HFFc6 (cell line): ENCODE measurements at places on chromosomes 5 and 9. TPM values are rescaled to one million over a fixed set of nuclear protein-coding genes. Genes with fewer than 3 reads are reported as not detected.
A peak's percentile ranks its signal among the peaks of the same experiment; 100 is the strongest.

- H3K4me1 ChIP-seq = no peaks in the 10 kb centered on the region
- H3K27me3 ChIP-seq = peaks cover 9% of the 10 kb centered on the region
- H3K36me3 ChIP-seq = no peaks in the 10 kb centered on the region
- no peak overlapping the region for H3K4me3 ChIP-seq
- H3K27ac ChIP-seq = no peak overlapping the region
These were observed 29.7 kb downstream of the MEGF10 start for GRCh38 chr5:127320032-127320965.

DNA sequence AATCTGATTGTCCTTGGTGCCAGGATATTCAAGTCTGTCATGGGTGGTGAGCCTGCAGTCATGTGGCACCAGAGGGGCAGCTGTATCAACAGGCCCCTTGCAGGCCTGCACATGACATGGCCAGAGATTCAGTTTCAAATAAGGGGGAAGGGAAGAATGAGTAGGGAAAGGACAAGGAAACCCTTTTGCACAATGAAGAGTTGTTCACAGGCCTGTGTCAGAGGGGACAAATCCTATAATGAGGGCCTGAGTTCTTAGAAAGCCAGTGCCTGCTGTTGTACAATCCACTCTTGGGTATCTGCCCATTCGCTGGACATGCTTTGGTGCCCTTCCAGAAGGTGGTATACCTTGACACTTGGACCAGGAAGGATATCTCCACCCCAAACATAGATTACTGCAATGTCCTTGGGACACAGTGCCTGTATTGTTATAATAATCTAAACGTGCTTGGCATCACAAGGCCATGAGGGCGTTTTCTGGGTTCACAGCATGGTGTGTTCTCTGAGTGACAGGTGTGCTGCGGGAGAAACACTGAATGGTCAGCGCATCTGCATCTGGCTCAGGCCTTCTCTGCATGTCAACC, 1.9 kb upstream of the TMEM171 start:
- no peak overlapping the region for H3K27ac ChIP-seq
- H3K36me3 ChIP-seq = no peaks in the 10 kb centered on the region
- no peak for DNase-seq

Gene ACOT12
- total RNA-seq = not detected in 3 replicates

Gene PIP5K1B
- not detected in 3 replicates for total RNA-seq

Gene HSD17B4
- 77.1 to 126 TPM (median 93.7 TPM) in 3 replicates for total RNA-seq

Gene ARL14EPL
- total RNA-seq = not detected in 2 replicates

GRCh38 chr9:18331310-18331684, 142.7 kb upstream of the ADAMTSL1 start:
- H3K4me3 ChIP-seq = no peak overlapping the region
- H3K4me1 ChIP-seq = peaks cover 30% of the 10 kb centered on the region
- H3K27ac ChIP-seq = no peak overlapping the region
- DNase-seq = no peak
- peaks cover 5% of the 10 kb centered on the region; the same call in 1 of the 2 replicates for H3K36me3 ChIP-seq

Gene SPATA31C1
- total RNA-seq = not detected in 3 replicates

- H3K36me3 ChIP-seq = peaks cover 42% of the 10 kb centered on the region
- H3K4me3 ChIP-seq = peak overlapping the region; percentile 98; the same call in 1 of the 2 replicates
- peaks cover 4% of the 10 kb centered on the region for H3K27me3 ChIP-seq
- no peak for DNase-seq
- H3K27ac ChIP-seq = peak overlapping the region; percentile 100
- peaks cover 78% of the 10 kb centered on the region for H3K4me1 ChIP-seq
These were observed 49.2 kb downstream of the ANXA2R start for GRCh38 chr5:42990892-42991291.

Gene RASEF
- total RNA-seq = 0.05 TPM in 1 of 3 replicates, not detected in the others

Gene F12
- total RNA-seq = 0.63 and 0.91 TPM in 2 replicates

Gene FIBCD1
- 1.5 and 7.6 TPM in 2 replicates for total RNA-seq

DNA sequence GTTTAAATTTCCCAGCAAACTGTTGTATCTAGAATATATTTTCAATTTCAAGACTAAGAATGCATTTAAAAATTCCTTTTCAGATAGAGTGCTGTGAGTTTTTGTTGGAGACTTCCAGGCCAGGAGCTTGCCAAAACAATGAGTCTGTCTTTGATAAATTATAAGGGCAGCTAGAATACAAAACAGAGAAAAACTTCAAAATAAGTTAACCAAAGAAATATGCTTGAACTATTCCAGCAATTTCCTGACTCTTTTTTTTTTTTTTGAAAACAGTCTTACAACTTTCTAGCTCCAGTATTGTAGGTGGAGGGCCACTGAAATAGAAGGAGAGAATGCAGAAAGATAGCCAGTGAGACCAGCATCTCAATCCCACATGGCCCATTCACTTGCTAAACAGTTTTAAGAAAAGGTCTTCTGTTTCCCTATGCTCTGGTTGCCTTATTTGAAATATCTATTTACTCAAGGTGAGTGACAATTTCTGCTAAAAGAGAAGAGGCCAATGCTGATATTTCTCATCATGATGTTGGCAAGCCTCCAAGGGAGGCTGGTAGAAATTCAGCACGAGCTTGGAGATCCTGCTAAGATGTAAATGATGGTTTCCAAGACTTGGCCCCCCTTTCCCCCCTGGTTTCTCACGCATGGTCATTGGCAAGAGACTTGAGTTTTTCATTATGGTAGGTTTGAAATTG, 103.2 kb downstream of the USP20 start:
- DNase-seq = peak; percentile 52
- H3K4me1 ChIP-seq = peaks cover 39% of the 10 kb centered on the region
- peaks cover 26% of the 10 kb centered on the region for H3K36me3 ChIP-seq
- peak overlapping the region; percentile 50; the same call in 1 of the 2 replicates for H3K4me3 ChIP-seq
- H3K27ac ChIP-seq = peak overlapping the region; percentile 75

DNA sequence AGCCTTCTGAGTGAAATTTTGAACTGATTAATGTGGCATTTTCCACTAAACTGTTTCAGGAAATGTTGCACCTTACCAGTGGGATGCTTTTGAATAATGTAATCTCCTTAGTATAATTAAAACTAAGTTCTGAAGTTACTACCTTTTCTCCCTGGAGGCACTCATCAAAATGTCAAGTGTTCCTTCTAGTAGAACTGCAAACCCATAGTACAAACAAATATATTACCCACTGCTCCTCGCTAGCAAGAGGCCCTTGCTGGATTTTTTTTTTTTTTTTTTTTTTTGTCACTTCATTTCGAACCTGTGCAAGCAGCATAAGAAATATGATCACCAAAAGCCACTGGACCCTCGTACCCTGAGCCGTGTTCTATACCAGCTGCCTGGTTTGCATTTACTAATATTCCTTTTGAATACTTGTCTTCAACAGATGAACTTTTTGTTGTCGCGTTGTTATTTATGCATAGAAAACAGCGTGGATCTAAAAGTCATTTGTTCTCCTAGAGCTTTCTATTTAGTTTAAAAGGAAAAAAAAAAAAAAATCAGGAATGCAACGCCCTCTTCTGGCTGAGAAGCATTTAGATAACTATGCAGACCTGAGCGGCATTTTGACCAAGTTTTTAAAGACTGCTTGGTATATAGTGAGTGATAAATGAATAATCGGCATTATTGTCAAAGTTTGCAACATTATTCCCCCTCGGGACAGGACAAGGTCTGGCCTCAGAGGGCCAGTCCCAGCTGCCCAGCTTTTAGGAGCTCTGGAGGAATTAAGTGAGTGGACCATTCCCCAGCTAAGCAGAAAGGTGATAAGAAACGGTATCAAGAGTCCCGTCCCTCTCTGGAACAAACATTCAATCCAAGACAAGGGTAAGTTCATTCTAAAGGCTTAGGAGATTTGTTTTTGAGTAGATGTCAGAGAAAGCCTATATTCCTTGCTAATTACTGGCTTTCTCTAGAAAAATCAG, 162.5 kb upstream of the KIF2A start:
- peaks cover 4% of the 10 kb centered on the region for H3K27me3 ChIP-seq
- peak overlapping the region; percentile 50 for H3K4me3 ChIP-seq
- DNase-seq = peak; percentile 1
- H3K27ac ChIP-seq = no peak overlapping the region
- H3K4me1 ChIP-seq = 0 out of 2 replicates have a peak, but pooled peaks cover 4% of the 10 kb centered on the region

Gene HAVCR1
- not detected in 3 replicates for total RNA-seq

Gene OR13J1
- total RNA-seq = not detected in 3 replicates

Gene ANKS6
- total RNA-seq = 12.6 to 14.3 TPM (median 12.8 TPM) in 3 replicates

DNA sequence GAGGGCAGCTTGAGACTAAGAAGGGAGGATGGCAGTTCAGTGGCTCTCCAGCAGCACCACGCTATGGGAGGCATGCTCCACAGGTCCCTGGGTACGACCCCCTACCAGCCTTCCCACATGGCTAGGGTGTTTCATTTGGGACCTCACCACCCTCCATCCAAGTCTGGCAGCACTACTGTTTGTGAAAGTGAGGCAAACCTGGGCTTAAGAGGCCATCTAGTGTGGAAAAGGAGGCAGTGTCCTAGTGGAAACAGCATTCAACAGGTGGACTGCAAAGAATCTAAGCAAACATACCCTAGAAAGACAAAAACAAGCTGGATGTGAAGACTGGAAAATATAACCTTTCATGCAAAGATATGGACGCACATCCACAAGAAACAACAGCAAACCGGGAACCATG, 4.8 kb upstream of the C5orf47 start:
- DNase-seq = peak; percentile 15
- H3K27ac ChIP-seq = no peak overlapping the region
- no peaks in the 10 kb centered on the region for H3K36me3 ChIP-seq
- H3K4me3 ChIP-seq = no peak overlapping the region
- H3K27me3 ChIP-seq = peaks cover 16% of the 10 kb centered on the region

GRCh38 chr5:55421074-55421529, 113.3 kb downstream of the MTREX start:
- H3K4me3 ChIP-seq = peak overlapping the region; percentile 12; the same call in 1 of the 2 replicates
- H3K27ac ChIP-seq = peak overlapping the region; percentile 21; the same call in 1 of the 2 replicates
- DNase-seq = peak; percentile 24
- H3K36me3 ChIP-seq = peaks cover 36% of the 10 kb centered on the region
- no peaks in the 10 kb centered on the region for H3K27me3 ChIP-seq
- H3K4me1 ChIP-seq = peaks cover 52% of the 10 kb centered on the region

- H3K36me3 ChIP-seq = peaks cover 16% of the 10 kb centered on the region
- H3K4me1 ChIP-seq = peaks cover 96% of the 10 kb centered on the region
- H3K27me3 ChIP-seq = peaks cover 2% of the 10 kb centered on the region; the same call in 1 of the 2 replicates
- DNase-seq = no peak
- peak overlapping the region; percentile 31 for H3K4me3 ChIP-seq
These were observed 7.4 kb downstream of the CEMIP2 start for GRCh38 chr9:71760901-71761300.

DNA sequence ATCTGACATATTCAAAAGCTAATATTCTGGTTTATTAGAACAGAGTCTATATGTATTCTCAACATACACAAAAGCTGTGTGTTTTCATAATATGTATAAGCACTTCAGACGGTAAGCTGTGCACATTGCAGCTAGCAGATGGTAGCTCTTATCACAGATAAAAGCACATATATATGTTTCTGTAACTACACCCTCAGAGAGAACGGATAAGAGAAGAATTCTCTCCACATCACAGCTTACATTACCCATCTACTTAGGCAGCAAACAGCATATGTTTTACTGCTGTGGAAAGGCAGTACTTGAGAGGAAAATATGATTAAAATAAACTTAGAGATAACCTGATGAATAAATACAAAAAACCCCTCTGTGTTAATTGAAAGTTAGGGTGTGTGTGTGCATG, 450.9 kb upstream of the ZNF608 start:
- DNase-seq = no peak
- H3K36me3 ChIP-seq = no peaks in the 10 kb centered on the region
- H3K4me1 ChIP-seq = peaks cover 20% of the 10 kb centered on the region
- no peak overlapping the region for H3K4me3 ChIP-seq
- peaks cover 2% of the 10 kb centered on the region; the same call in 1 of the 2 replicates for H3K27me3 ChIP-seq

DNA sequence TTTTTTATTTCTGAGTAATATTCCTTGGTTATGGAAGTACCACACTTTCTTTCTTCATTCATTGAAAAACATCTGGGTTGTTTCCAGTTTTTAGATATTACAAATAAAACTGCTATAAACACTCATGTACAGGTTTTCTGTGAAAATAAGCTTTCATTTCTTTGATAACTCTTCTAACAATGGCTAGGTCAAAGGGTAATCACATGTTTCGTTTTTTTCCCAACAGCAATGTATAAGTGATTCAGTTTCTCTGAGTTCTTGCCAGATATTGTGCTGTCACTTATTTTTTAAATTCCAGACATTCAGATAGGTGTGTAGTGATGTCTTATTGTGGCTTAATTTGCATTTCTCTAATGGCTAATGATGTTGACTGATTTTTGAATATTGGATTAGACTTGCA, 16.7 kb upstream of the TNPO1 start:
- H3K4me1 ChIP-seq = no peaks in the 10 kb centered on the region
- 0 out of 2 replicates have a peak, but pooled peaks cover 1% of the 10 kb centered on the region for H3K36me3 ChIP-seq
- H3K4me3 ChIP-seq = no peak overlapping the region
- H3K27me3 ChIP-seq = peaks cover 13% of the 10 kb centered on the region
- DNase-seq = no peak

- peak overlapping the region; percentile 8 for H3K27ac ChIP-seq
- peaks cover 36% of the 10 kb centered on the region for H3K4me1 ChIP-seq
- peaks cover 26% of the 10 kb centered on the region for H3K36me3 ChIP-seq
- no peak overlapping the region for H3K4me3 ChIP-seq
- DNase-seq = peak; percentile 20
These were observed 4.3 kb upstream of the DHFR start for GRCh38 chr5:80659106-80659505.
